ENCODE measurements at places on chromosomes 2 and 18.
A peak's percentile ranks its signal among the peaks of the same experiment; 100 is the strongest.

DNA sequence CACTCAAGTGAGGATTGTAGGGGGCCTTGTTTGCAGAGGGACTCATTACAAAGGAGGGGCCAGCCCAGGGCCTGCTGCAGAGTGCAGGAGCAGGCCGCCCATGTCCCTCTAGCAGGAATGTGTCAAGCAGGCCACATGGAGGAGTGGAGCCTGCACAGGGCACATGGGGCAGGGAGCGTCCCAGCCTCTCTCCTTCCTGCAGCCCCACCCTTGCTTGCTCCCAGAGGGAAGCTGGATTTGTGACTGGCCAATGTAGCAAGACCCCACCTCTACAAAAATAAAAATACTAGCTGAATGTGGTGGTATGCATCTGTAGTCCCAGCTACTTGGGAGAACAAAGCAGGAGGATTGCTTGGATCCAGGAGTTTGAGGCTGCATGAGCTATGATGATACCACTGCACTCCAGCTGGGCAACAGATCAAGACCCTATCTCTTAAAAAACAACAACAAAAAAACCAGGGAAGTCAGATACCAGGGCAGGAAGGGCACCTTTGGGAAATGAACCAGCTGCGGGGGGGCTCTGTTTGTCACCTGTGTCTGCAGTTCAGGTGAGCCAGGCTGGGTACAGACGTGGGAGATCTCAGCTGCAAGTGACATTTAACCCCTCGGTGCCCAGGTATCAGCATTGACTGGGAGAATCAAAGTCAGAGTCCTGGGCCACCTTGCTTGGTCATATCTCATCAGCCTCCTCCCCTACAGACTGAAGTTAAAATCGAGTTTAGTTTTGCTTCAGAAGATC is 27.7 kb downstream of the IMPA2 start:
- DNase-seq, result no peak

DNA sequence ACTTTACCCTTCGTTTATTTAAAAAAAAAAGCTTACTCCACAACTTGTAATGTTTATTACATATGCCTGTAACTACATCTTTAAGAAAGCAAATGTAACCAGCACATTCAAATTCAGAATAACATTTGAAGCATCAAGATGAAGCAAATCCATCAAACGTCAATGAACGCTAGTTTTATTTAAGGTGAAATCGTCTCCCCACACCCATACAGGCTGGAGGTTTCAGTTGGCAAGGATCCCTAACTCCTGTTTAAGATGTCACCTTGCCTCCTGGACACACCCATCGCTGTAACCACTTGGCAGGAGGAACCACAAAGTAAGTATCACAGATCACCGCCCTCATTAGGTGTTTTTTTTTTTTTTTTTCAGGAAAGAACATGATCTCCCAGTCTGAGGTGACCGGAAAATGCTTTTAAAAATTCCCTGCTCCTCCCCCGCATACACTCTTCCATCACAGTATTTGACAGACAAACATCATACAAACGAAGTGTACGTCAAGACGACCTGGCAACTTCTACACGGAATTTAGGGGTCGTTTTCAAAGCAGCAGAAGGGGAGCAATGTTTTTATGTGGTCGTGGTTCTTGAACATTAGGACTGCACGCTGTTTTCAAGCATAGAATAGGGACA is 19.7 kb upstream of the STPG4 start:
- DNase-seq, result peak; percentile 45

GRCh38 chr2:61510674-61511671 is 27.2 kb downstream of the XPO1 start:
- no peak for DNase-seq

DNA sequence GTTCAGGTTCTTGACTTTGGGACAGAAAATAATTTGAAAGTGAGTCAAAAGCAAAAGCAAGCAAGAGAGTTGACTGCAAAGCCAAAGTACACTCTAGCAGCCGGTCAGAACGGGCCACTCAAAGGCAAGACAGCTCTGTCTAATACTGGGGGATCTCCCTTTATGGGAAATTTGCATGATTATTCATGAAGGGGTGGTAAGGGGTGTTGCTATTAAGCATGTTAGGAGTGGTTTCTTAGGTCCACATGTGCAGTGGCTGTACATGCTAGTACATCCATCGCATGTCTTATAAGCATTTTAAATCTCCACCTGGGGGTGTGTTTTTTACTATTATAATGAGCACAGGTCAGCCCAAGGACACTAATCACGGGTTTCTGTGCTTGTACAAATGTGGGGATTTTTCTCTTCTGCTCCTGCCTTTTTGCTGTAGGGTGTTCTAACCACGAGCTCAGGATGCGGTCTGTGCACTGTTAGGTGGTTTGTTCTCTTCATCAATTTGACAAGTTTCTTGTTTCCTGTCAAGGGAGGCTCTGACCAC is 60.2 kb upstream of the SPP2 start:
- DNase-seq, result no peak

DNA sequence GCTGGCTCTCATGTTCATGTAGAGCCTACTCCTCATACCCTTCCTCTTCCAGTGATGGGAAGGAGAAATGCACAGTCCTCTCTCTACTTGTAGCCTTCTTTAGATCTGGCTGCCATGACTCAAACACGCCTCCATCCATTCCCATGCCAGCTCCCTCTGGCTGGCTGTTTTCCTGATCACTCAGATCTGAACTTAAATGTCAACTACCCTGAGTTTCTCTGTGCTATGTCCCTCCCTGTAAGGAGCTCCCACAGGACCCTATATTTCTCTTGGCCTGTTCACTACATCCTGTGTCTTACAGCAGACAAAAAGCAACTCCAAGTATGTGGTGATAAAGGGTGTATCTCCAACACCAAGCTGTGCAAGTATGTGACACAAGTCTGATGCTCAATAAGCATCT is 152.4 kb downstream of the TCF4 start:
- DNase-seq, result no peak

GRCh38 chr2:37877457-37878315 is 47.4 kb upstream of the RMDN2 start:
- DNase-seq, result peak; percentile 61
